ENCODE measurements at places on chromosomes 4 and X.

DNA sequence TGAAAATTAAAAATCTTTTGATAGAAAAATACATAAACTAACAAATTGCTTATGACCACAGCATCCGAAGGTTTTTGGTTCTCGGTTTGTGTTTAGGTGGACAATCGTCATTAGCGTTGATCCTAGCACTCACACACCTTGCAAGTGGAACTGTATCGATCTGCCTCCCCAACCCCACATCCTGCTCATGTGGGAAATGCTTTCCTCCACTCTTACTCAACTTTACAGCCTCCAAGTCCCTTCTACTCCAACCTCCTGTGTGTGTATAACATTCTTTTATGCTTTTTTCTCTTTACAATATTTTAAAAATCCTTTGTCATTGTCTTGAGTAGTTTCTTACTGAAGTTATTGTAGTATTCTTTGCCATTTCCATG, 15.6 kb upstream of the TMEM131L start:
- no peak for DNase-seq

GRCh38 chr4:8173492-8174242, 15.1 kb upstream of the ABLIM2 start:
- DNase-seq, result no peak

DNA sequence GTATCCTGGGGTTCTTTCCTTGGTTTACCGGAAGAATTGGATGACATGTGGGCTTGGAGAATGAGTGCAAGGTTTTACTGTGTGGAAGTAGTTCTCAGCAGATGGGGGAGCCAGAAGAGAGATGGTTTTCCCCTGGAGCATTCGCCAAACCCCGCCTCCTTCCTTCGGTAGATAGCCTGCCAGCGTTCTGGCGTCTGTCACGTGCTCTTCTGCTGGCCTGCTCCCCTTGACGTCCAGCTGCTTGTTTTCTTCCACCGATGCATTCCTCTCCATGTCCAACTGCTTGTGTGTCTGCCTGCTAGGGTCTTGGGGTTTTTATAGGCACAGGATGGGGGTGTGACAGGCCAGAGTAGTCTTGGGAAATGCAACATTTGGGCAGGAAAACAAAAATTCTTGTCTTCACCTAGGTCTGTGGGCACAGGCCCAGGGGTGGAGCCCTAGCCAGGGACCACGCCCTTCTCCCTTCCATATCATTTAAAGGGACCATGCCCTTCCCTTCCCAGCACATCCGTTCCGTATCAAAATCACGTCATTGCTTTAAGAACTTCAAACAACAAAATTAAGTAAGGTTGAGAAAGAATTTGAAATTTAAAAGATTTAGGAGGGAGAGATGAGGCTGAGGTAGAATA, 538.7 kb upstream of the SMIM31 start:
- no peak for DNase-seq

DNA sequence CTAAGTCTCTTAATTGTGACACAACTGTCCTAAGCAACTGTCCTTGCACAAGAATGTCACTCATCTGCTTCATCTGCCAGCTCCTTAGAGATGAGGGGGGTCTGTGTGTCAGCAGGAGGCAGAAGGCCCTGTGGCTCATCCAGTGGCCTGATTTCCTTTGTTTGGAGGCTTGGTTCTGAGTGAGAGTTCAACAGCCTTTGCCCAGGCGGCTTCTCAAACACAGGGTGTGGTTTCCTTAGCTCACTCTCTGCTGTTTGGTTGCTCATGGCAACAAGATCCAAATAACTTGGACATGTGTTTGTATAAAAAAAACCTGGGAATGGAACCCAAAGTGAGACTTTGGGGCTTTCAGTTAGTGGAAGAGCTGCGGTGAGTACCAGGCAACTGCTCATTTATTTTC, 46.6 kb downstream of the MAP7D3 start:
- no peak for DNase-seq

DNA sequence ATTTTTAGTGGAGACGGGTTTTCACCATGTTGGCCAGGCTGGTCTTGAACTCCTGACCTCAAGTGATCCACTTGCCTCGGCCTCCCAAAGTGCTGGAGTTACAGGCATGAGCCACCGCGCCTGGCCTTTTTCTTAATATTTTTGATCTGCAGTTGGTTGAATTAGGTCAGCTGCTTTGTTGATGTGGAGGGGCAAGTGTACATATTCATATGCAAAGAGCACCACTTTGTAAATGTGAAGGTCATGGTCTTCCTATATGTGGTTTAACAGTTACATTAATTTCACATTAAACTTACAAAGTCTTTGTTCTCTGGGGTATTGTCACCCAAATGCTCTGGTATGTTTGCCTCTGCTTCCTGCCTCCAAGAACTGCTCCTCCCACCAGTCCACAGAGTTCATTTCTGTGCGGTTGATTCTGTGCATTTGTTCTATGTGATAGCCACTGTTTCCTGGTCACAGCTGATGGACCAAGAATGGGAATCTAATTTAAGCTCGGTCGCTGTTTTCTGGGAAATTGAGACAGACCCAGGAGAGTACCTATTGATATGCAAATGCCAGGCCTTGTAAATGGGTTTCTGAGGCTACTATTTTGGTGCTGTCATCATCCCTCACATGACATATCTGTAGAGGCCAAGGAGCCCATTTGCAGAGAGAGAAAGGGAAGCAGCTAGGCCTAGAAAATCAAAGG, 26.9 kb upstream of the HPSE start:
- no peak for DNase-seq

- DNase-seq, result no peak
Measured at GRCh38 chrX:79452881-79453280, 85.7 kb upstream of the ITM2A start.

- no peak for DNase-seq
Measured at GRCh38 chr4:152780267-152780778, 569 bp downstream of the ARFIP1 start.

DNA sequence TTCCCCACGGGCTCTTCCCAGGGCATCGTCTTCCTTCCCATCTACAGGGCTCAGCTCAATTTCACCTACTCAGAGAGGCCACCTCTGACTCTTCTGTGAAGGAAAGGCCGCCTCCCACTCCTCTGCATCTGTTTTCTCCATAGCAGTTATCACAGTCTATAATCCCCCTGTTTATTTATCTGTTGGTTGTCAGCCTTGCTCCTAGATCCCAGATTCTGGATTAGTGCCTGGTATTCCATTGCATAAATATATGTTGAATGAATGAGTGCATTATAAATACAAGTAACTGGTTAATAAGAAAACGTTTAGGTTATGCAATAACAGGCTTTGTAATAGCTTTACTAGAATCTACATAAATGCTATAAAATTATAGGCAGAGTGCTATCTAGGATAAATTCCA, 52.9 kb downstream of the NSG1 start:
- no peak for DNase-seq

DNA sequence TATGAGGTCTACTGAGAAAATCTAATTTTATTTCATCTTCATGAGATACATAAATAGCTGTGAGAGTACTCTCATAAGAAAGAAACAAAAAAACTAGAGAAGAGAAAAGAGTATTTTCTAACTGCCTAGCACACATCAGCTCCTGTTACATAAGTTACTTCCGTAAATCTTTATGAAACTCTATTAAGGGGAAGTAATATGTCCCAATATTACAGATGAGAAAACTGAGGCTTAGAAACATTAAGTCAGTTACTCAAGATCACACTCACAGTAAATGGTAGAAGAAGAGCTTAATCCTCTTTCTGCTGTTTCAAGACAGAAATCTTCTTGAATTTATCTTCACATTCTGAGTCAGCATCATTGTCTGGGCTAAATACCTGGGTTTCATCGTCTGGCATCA, 164.1 kb downstream of the DTHD1 start:
- no peak for DNase-seq

All from cortex of kidney (tissue), 1 donor.